ENCODE measurements at places on chromosomes 3 and 15.
A peak's percentile ranks its signal among the peaks of the same experiment; 100 is the strongest.

- no peak for DNase-seq
These were observed 2.5 kb upstream of the MUC13 start for GRCh38 chr3:124937049-124937448.

GRCh38 chr3:194935632-194936470 is 250.2 kb downstream of the FAM43A start:
- no peak for DNase-seq

GRCh38 chr3:196142202-196142956 is 60.5 kb upstream of the TFRC start:
- DNase-seq = peak; percentile 27

GRCh38 chr3:133136114-133137041 is 98.2 kb downstream of the TMEM108 start:
- no peak for DNase-seq

DNA sequence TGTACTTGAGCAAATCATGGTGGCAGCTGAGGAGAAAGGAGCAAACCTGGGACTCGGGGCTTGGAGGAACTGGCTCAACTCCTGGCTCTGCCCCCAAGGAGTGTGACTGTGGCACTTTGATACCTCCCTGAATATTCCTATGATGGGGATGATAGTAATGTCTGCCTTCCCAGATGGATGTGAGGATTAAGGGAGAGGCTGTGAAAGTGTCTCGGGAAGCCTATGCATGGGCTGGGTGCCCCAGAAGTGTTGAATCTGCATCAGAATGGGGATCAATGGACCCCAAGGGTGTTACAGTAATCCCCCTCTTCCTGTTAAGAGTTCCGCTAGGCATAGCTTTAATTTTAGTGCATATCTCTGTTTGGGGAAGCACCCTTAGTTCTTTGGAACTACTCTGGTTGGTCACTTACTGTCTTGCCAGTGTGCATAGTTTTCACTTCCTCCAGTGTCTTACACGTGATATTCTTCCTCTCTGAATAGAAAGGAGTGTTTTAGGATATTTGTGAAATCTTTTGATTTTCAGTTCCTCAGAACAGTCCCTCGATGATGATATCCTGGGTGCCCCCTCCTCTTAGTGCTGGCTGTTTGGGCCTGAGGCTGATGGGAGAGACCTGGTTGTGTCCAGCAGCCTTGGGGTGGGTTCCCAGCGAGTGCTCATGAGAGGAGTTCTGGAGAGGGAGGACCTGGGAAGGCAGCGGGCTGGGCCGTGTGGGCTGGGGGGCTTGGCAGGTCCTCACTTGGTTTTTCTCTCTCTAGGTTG is 97.5 kb downstream of the CHDH start:
- no peak for DNase-seq

DNA sequence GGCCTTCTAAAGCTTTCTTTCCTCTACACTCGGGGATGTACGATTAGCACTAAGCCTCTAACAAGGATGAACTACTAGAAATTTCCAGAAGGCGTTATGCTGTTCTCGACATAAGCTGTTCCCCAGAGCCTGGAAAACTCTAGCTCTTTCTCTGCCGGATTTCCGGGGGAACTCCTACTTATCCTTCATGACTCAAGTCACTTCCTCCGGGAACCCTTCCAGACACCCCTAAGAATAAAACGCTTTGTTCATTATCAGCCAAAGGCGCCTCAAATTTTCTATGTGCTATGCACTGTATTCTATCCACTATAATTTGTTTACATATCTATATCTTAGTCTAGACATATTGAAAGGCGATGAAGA is 455 bp upstream of the SNAP23 start:
- DNase-seq = no peak

DNA sequence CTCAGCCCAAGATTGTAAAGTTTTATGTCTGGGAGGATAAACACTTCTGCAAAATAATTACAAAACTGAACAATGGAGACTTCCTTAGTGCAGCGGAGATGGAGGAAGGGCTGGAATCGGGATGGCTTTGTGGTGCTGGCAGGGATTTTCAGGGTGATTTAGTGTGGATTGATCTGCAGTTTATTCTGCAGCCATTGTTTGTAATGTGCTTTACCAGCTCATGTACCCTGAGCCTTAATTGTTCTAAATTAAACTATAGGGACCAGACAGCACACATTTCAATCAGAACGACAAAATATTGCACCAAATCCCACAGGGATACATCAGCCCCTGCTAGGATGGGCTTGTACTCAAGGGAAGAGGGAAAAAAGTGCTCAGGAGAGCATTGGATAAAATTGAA is 103.2 kb upstream of the ONECUT1 start:
- DNase-seq = no peak

GRCh38 chr3:168085491-168086119 is 10.1 kb downstream of the GOLIM4 start:
- DNase-seq = no peak

DNA sequence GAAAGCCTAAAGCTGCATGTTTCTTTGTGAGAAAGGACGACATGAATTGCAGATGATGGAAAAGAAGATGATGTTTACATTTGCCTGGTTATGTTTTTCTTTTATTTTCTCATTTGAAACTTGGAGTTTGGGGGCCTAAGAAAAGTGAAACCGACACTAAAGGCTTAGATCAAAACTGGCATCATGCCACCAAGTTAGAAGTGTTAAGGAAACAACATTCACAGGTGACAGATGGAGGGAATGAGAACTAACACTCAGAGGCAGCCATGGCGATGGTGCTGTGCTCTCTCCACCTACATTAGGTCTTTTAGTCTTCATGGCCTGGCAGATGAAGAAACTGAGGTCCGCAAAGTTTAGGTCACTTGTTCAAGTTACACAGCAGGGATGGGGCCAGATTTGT is 923.6 kb downstream of the TUSC7 start:
- no peak for DNase-seq

- DNase-seq = no peak
These were observed 80.5 kb downstream of the STT3B start for GRCh38 chr3:31613177-31613576.
